Activated CD8-positive, alpha-beta memory T cell treated with anti-CD3 and anti-CD28 coated beads, Interleukin-2, amount 50 U/mL, for 4 hours (primary cell): ENCODE measurements at places on chromosomes 1 and 21.

DNA sequence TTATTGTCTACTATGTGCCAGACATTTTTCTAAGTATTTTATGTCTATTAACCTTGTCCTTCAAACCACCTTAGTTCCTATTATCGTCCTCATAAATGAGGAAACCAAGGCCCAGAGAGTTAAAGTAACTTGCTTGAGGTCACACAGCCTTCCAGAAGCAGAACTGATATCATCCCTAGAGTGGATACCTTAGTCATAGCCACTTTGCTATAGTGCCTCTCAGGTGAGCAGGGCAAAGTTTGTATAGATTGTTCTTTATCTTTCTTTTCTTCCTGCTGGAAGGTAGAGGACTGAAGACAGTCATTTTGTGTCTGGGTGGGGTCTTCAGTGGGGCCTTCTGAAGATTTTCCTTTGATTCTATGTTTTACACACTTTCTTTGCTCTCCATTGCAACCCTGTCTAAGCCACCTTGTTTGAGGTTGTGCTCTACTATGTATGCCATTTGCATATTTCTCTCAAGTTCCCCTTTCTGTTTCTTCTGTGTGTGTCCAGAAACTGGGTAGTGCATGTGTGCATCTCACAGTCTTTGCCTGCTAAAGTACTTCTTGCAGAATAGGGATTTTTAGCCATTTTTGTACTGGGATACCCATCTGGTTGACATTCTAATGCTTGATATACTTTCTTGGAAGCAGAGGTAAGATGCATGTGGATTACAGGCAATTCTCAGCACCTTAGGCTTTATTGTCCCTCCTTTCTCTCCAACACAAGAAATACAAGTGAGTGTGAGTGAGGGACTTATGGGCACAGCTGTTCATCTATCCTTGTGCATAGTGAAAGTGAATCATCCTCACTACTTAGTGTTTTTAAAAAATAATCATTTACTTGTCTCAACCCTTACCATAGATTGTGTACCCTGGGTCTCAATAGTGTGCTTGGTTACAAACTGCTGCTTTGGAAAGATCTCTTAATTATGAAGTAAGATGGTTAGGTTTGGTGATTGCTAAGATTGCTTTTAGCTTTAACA is 207.6 kb upstream of the HMCN1 start:
- DNase-seq, result no peak

GRCh38 chr1:9307303-9307702 is 14.6 kb downstream of the SPSB1 start:
- DNase-seq, result no peak

- DNase-seq, result no peak
Measured at GRCh38 chr21:33189237-33189636, 40.5 kb upstream of the IFNAR2 start.

DNA sequence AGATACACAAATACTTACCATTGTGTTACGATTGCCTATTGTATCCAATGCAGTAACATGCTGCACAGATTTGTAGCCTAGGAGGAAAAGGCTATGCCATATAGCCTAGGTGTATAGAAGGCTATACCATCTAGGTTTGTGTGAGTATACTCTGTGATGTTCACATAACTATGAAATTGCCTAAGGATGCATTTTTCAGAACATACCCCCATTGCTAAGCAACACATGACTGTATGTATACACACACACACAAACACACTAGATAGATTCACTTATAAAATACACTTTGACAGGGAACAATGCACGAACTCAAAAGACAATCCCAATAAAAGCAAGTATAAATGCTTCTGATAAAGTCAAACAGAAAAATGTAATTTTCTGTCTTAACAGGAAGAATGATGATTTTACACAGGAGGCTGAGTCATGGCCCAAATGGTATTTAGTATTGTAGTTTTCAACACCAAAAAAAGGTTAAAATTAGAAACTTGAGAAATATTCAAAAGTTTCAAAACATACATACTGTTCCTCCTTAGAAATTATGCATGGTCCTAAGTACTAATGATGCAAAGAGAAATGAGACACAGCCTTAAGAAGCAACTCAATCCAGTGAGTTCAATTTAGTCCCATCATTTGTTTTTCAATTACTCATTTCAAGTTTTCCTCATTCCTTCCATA is 12.2 kb downstream of the FH start:
- no peak for DNase-seq

- no peak for DNase-seq
Measured at GRCh38 chr21:42468491-42469131, 27.4 kb downstream of the RSPH1 start.

GRCh38 chr21:28345934-28346333 is 646.7 kb downstream of the LTN1 start:
- no peak for DNase-seq

DNA sequence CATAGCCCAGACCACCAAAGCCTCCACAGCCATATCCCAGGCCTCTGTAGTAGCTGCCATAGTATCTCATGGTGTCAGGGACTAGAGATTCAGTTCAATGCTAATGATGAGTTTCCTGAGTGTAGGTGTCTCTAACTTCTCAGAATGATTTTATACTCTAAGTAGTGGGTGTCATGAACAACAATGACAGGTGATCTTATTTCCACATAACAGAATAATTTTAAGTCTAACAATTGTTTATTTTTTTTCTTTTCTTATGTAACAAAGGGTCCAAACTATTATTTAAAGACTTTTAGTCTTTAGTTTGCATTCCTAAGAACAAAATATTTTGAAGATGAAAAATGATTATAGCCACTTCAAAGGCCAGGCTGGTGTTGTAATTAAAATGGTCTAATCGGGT is at the start of gene KRTAP19-6:
Gene KRTAP19-6, minus strand, starts transcription at position 101 of the 400 bp plus-strand sequence. Its CDS starts 31 bp downstream, at position 70.
- no peak for DNase-seq

DNA sequence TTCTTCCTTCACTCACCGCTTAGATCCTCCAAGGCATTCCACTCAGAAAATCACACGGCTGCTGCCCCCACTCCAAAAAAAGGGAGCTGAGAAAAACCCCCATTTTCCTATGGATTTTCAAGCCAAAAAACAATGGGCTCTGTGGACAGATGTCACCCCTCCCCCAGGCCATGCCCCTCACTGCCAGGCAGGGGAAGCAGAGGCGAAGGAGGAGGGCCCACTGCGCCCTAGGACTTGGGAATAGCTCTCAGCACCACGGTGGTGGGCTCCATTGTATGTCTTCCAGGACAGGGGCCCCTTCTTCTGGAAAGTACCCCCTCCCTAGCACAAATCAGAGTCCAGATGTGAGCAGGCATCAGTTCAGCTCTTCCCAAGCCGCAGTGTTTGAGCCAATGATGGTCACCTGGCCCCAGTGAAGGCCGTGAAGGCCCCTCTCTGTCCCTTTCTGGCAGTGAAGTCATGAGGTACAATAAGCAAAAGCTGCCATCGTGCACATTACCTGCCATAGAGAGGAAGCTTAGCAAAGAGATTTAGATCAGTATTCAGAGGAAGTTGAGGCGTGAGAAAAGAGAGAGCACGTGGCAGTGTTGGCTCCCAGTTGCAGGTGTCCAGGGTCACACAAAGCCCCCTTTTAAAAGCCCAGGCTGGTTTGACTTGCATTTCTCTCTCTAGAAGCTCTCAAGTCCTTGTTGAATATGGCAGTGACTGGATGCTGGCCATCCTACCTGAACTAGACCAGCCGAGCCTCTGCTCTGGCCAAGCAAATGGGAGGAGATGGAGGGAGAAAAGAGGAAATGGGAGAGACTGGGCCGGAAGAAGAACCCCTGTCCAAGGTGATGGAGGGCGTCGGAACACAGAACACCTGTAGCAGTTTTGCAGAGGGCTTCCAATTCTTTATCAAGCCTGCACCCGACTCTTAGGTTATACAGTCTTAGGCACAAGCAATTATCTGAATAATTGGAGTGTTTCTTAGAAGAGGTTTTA is 149.0 kb downstream of the TOMM20 start:
- no peak for DNase-seq

DNA sequence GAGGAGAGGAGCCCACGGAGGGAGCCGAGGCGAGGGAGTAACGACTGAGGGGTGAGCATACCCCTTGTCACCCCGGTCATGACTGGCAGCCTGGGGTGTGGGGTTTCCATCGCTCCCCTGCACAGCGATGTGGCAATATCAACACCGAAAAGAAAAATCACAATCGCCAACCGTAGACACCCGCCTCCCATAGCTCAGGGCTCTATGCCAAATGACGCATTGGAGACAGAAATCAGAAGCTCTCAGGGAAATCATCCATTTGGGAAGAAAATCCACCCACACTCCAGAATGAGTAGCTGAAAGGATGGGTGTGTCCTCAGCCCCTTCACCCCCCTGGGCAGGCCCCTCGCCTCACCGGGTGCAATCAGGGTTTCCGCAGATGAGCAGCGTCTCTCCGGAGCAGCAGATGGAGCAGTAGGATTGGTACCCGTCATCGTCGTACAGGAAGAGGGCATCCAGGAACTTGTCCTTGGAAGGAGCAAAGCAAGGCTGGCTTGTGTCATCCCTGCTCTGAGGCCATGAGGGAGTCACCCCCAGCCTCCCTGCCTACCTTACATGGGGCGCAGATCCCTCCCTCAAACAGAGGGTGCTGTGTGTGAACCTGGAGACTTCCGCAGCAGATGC is 2.5 kb downstream of the DNMT3L start:
- DNase-seq, result no peak

GRCh38 chr1:109664671-109665070 is 3.2 kb upstream of the GSTM2 start:
- DNase-seq, result no peak

GRCh38 chr21:46180079-46180722 is 4.1 kb downstream of the SPATC1L start:
- no peak for DNase-seq

DNA sequence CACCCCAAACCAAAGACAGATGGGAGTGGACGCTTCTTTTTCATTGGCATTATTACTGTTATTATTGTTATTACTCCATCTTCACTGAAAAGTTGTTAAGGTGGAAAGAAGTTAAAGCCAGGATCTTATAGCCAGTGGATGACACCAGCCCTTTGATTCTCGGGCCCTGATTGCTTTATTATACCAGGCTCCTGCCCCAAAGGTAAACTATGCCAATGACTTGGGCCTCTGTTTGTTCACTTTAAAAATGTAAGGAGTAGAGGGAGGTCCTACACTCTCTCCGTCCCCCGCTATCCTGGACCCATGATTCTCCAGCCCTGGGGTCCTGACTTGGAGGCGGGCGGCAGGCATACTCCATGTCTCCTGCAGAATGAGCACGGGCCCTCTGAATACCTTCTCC is 106.8 kb downstream of the TOMM20 start:
- DNase-seq, result no peak

DNA sequence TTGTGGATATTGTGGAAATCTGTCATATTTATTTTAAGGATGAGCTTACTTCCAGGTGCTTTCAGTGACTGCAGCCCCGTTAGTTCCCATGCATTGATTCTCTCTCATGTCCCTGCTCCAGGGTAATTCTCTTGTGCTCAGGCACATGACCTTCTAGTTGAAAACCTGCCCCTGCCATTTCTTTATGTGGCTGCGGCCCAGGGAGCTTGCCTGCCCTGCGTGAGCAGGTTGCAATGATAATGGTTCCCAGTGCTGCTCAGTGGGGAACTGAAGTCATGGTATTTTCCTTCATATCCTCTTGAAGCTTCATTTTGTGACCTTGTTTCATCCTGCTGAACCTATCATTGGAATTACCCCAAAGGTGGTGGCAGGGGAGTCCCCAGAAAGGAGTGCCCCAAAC is 229.8 kb downstream of the DISC1 start:
- DNase-seq, result no peak

DNA sequence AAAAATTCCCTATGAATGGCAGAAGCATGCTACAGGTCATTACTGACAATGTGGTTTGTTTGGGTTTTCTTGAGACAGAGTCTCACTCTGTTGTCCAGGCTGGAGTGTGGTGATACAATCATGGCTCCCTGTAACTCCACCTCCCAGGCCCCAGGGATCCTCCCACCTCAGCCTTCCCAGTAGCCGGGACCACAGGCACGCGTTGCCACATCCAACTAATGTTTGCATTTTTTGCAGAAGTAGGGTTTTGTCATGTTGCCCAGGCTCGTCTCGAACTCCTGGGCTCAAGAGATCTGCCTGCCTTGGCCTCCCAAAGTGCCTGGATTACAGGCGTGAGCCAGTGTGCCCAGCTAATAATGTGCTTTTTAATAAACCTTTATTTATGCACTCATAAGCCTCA is 259.1 kb downstream of the NFIA start:
- no peak for DNase-seq

- no peak for DNase-seq
Measured at GRCh38 chr1:67166196-67166595, at the start of gene IL23R. TSS of gene IL23R (plus strand) at chr1:67166454. CDS start at chr1:67168121, 1,667 bp downstream.

GRCh38 chr1:101259744-101260148 is 22.9 kb downstream of the S1PR1 start:
- no peak for DNase-seq

GRCh38 chr21:44820851-44821250 is 3.0 kb upstream of the SUMO3 start:
- DNase-seq, result no peak

DNA sequence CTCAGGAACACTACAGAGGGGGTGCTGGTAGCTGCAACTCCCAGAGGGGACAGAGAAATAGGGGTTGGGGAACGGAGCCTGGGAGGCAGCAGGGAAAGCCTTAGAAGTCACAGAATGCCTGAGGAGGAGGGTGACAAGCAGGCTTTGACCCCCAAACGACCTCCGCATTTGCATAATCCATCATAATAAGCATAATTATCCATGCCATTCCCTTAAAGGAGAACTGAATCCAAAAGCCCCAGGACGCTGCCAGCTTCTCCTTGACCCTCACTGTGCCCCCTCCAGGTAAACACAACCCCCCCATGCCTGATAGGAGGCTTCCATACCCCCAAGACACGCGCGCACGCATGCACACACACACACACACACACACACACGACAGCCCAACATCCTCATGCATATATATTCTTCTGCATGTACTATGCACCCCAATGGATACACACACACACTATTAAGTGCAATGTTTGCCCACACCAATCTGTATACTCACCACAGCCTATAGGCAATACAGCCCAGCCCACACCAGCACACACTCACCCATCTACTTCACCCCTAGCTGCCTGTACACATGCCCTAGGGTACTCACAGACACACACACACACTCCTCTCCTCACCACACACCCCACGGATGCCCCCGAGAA is 27.8 kb downstream of the SDC3 start:
- DNase-seq, result no peak

GRCh38 chr1:4292861-4293260 is 361.5 kb upstream of the AJAP1 start:
- no peak for DNase-seq

- DNase-seq, result peak; percentile 16
Measured at GRCh38 chr1:207962716-207963426, 51.9 kb upstream of the CD34 start.

DNA sequence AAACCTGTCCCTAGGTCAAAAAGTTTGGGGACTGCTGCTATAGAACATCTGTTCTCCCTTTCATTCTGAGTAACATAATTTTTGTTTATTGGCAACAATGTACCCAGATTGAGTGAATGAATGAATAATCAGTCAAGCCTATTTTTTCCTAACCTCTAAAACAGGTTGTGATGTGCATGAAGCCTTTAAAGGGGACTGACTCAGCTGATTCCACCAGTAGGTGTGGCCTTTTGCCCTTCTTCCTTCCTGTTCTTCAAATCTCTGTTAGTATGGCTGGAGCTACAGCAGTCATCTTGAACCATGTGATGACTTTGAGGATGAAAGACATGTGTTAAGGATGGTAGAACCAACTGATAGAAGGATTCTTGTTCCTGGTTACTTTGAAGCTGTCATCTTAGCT is 476.1 kb downstream of the NUF2 start:
- no peak for DNase-seq
